Common myeloid progenitor, CD34-positive (primary cell): ENCODE measurements at places on chromosomes 5 and 9.
A peak's percentile ranks its signal among the peaks of the same experiment; 100 is the strongest.

GRCh38 chr5:123367739-123368138 lies 55.5 kb downstream of the CEP120 start:
- peak; percentile 24 for DNase-seq

DNA sequence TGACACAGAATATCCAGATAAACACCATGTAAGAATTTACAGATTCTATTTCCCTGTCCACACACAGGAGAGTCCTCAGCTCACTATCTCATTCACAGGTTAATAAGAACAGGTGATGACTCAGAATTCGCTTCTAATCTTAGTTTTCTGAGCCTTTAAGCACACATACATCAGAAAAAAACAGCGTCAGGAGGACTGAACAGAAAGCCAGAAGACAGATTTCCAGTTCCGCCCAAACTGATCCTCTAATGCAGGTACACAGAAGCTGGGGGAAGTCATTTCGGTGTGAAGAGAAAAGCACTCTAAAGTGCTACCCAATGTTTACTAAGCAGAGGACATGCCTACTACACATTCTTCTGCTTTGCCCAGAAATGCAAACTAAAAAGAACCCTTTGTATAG lies 1.6 kb downstream of the CEMIP2 start:
- DNase-seq, result no peak

DNA sequence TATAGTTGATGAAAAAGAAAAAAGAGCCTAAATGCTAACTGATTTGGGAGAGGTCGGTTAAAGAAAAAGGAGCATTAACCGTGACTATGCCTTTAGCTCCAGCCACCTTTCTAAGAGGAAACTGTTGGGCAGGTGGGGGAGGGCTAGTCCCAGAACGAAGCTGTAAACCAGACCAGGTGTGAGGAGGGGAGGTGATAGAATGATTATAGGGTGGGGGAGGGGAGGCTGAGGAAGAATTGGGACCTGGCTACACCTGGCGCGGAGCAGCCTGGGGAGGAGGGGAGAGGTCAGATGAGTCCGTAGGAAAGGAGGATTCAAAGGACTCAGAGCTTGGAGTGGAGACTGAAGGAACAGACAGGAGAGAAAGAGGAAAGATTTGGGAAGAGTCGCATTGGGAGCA lies 73.4 kb downstream of the PHAX start:
- DNase-seq, result no peak

DNA sequence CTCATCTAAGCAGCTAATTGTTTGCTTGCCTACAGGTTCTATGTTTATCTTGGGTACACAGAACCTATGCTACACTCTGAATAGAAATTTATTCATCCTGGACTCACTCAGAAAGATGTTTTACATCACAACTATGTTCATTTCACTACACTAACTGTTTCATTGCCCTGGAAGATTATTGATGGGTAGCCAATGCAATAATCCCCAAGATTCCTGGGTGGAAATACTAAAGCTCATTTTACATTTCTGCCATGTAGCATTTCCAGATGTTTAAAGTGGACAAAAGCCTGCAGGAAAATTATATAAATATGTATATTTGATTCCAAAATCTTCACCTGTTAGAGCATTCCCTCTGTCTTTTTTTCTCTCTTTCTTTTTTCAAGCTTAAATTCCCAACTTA lies 51.9 kb upstream of the IL7R start:
- no peak for DNase-seq

- DNase-seq, result no peak
These were observed 1410.5 kb upstream of the CDH18 start for GRCh38 chr5:21398511-21398910.

- DNase-seq, result peak; percentile 3
These were observed 94.2 kb downstream of the AGTPBP1 start for GRCh38 chr9:85647571-85647970.

- DNase-seq, result no peak
These were observed 223.7 kb upstream of the MSX2 start for GRCh38 chr5:174500636-174501035.

DNA sequence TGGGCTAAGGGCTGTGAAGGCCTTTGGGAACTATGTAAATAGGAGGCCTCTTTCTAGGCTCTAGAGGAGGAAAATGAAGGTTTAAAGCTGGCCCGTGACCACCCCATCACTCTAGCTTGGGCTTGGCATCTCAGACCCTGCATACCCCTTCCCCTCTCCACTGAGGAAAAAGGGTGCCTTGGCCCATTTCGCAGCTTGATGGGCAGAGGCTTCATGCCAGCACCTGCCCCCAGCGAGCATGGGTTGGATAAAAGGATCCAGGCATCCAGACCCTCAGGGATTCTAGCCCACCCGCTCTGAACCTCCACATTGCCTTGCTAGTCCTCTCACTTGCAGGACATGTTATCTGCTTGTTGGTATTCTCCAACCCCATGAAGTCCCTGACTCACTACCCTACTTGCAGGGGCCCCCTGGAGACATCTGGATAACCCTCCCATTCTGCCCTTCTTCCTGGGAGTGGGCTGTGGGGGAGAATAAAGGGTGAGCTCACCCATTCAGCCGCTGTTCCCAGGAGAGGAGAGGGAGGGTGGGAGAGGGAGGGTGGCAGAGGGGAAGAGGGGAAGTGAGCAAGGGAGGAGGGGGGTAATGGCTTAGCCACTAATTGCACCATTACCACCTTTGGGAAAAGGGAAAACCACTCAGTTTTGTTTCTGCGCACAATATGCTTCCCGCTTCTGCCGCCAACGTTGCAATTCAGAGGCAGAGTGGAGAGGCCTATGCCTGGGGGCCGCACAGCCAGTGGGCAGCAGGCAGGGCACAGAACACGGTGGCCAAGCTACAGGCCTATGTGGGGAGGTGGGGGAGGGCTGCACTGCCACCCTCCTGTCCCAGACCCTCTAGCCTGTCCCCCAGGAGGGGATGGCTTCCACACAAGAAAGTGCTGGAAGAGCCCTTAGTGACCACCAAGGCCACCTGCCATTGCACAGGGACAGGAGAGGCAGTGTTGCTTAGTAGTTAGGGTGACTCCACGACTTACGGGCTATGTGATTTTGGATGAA lies 2.1 kb upstream of the CAMK2A start:
- no peak for DNase-seq

- no peak for DNase-seq
These were observed 1.2 kb downstream of the MTAP start for GRCh38 chr9:21803649-21804048.

DNA sequence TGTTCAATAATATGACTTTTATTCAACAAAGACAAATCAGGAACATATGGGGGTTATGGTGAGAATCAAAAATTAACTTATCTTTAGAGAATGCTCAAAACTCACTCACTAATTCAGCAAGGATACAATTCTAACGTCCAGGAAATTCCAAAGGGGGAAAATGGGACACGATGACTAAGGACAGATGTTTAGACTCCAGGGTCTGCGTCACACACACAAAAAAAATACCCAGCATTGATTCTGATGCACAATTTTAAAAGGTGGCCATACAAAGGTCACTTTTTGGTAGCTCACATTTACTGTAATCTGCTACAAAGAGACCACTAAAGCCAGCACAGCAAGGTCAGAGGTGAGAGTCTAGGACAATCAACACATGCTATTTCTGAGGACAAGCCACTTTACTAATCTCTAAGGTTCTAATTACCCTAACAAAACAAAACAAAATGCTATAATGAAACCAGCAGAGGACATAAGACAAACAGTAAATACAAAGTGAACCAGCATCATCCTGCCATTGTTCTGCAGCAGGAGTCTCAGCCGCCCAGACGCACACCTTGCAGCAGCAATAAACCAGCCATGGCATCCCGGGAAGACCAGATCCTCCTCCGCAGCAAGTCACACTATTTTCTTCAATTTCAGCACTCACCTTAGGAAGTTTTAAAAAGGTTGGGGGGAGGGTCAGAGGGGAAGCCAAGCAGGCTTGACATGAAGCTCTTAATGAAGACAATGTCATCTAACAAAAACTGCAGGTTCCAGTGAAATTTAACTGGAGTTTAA lies 57.8 kb downstream of the TTC39B start:
- DNase-seq, result no peak

DNA sequence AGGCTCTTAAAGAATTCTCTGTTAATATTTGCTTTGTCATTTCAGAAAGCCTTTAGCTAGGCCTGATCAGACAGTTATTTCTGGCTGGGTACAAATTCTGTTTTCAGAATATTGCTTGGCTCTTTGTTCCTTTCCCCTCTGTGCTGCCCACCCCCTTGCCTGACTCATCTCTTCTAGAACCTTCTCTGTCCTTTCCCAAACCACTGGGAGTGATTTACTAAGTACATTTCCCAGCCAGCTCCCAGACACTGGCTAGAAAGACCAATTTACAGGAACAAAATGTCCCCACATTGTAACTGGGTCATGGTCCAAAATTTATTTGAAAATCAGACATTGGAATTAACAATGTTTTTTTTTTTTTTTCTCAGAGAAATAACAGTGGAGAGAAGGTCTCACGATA lies 133.1 kb upstream of the MAP1B start:
- no peak for DNase-seq

- DNase-seq, result no peak
These were observed 36.4 kb downstream of the SREK1 start for GRCh38 chr5:66180282-66181155.

GRCh38 chr9:136074706-136075105 lies 20.4 kb downstream of the NACC2 start:
- no peak for DNase-seq

DNA sequence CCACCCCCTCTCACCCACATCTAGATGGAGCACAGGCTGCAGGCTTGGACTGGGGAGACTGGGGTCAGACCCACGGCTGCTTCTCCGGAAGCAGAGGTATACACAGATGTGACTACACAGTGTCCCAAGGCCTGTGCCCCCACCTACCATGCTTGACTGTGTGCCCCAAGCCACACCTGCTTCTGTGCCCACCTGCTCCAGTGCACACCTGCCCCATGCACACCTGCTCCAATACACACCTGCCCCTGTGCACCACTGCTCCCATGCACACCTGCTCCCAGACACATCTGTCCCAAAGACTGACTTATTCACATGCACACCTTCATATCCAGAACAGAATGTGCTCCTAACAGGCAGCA lies 5.5 kb upstream of the COL5A1 start:
- DNase-seq, result no peak

GRCh38 chr9:112554516-112554915 lies 67.9 kb downstream of the KIAA1958 start:
- DNase-seq, result no peak

DNA sequence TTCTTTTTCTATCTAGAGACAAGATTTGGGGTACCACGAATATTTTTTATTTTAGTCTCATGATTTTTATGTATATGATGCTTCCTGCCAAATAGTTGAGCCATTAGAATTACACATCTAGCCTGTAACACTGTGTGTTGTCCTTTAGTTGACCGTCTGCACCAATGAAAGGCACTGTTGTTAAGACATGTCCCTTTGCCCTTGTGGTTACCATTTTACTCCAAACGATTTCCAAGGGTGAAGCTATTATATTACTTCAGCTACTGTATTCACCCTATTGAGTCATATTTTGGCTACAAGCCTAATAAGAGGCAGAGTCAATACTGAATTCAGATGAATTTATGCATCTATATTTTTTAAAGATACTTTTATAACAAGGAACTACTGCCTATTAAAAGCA lies 207.6 kb downstream of the CETN3 start:
- no peak for DNase-seq

- DNase-seq, result no peak
These were observed 54.2 kb upstream of the PAM start for GRCh38 chr5:102700916-102701315.

- DNase-seq, result no peak
These were observed 28.3 kb downstream of the LRRC70 start for GRCh38 chr5:62606878-62607277.

DNA sequence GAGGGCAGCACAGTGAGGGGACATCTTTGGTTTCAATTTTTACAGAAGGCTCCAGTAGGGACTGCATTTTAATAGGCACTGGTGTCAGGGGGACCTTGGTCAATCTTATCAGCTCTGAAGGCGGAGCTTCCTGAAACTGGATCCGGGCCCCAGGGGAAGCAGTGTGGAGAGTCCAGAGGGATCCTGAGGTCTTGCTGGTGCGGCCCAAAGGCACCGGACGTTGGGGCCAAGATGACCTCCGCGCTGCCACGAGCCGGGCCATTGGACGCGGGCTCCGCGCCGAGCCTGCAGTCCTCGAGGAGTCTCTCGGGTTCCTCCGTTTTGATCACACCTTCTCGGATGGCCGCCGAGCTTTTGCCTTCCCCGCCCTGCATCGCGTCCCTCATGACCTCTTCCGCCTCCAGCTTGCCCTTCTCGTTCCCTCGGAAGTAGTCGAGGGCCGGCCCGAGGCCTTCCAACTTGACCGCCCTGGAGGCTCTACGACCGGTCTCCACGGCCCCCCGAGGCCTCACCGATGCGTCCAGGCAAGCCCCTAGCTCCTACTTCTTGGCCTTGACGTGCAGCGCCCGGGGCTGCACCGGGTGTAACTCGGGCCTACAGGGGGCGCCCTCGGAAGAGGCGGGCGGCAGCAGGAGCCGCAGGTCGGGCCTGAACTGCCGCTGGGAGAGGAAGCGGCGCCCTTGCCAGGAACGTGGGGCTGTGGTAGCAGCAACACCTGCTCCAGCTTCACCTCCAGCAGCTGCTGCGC lies 18.8 kb downstream of the C5orf52 start:
- no peak for DNase-seq

DNA sequence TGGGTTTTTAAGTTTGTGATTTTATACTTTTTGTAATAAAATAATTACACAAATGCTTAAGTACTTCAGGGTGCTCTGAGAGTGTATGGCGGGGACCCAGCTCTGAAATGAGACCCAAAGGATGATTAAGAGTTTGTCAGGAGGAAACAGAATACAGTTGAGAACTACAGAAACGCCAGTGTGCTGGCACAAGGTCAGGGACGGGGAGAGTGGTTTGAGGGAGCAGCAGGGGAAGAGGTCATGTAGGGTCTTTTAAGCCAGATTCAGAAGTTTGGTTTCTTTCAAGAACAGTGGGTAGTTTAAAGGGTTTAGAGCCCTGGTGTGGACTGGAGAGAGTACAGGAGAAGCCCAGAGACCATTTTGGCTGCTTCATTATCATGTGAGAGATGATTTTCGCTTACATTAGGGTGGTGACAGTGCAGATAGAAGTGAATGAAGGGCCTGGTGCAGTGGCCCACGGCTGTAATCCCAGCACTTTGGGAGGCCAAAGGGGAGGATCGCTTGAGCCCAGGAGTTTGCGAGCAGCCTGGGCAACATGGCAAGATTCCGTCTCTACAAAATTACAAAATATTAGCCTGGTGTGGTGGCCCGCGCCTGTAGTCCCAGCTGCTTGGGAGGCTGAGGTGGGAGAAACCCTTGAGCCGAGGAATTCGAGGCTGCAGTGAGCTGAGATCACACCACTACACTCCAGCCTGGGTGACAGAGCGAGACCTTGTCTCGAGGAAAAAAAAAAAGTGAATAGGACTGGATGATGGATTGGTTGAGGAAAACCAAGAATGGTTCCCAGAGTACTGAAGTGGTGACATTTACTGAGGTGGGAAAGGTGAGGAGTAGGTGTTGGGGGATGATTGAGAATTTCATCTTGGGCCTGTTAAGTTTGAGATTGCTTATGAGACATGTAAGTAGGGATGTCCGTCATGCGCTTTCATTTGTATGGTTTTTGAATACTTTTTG lies 1.4 kb upstream of the ETF1 start:
- peak; percentile 25 for DNase-seq
